ENCODE measurements at places on chromosomes 13 and 19.

DNA sequence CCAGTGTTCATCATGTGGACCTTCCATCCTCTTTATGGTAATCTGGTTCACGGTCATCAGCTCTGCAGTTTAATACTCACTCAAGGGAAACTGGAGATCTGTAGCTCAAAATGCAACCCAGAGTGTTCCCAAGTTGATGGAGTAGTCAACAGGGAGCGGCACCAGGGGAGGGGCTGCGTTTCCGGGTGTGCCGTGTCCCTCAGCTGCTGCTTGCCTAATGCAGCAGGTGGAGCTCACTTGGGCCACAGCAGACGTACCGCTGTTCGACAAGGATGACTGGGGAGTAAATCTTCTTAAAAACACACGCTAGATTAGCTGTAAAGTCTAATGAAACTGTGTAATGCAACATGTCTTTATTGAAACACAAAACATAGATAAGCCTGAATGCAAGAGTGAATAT is 81.1 kb downstream of the TNFSF13B start:
- no peak for DNase-seq

- DNase-seq: no peak
These were observed 106.8 kb downstream of the NHLRC3 start for GRCh38 chr13:39144941-39145533.

GRCh38 chr19:848386-848921 is 3.6 kb upstream of the ELANE start:
- no peak for DNase-seq

DNA sequence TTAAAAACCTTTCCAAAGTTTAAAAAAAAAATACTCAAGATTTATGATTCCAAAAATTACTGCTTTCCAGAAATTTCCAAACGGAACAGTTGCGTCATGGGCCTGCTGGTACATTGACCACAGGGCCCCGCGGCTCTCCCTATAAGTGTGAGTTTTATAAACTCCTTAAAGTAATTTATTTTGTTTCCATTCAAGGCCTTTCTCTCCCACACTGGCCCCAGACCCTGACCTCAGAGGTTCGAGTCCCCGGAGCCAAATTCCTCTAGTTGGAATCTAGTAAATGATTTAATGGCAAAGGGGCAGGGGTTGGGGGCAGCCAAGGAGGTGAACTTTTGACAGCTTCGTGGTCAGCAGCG is 97.5 kb downstream of the INSR start:
- no peak for DNase-seq

DNA sequence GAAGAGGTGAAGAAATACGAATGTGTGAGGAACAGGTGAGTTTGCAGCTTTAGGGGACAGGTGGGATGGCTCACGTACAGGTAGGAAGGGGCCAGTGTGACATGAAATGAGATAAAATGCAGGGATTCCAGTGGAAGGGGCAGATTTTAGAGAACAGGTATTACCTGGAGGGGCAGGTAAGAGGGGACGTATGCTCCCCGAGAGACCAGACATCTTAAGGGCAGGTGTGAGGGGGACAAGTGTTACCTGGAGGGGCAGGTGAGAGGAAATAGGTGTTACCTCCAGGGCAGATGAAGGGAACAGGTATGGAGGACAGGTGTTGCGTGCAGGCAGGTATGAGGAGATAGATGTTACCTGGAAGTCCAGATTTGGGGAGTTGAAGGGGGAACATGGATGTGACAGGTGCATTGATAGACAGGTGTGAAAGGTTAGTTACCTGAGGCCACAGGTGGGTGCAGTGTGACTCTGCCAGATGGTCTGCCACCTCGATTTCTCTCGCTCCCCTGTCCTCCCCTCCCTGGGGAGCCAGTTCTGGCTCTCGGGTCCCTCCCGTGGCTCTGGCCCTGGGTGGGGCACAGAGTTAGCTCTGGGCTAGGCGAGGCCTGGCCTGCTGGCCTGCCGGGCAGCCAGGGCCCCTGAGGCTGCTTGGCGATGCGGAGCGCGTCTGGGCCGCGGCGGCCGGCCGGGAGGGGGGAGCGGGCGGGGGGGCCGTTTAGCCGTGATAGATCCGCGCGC is 2.1 kb downstream of the ERFL start:
- no peak for DNase-seq

DNA sequence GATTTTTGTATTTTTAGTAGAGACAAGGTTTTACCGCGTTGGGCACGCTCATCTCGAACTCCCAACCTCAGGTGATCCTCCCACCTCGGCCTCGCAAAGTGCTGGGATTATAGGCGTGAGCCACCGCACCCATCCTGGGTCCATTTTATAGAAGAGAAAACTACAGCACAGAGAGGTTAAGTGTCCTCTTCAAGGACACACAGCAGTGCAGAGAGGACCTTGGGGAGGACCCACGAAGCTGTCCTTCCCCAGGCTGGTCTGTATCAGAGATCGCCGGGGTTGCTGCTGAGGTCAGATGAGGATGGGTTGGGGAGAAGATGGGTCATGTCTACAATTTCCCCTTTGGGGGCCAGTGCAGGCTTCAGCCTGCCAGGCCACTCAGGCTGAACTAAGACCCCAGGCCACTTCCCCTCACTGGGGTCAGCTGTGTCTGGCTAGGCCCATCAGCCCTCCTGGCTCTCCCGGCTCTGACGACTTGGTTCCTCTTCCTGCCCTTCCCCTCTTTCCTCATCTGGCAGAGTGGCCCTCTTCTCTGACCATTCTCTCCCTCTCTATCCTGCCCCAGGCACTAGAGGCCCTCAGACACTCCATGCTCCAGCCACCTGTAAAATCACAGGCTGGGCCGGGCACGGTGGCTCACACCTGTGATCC is 9.6 kb downstream of the MYO1F start:
- DNase-seq: no peak

DNA sequence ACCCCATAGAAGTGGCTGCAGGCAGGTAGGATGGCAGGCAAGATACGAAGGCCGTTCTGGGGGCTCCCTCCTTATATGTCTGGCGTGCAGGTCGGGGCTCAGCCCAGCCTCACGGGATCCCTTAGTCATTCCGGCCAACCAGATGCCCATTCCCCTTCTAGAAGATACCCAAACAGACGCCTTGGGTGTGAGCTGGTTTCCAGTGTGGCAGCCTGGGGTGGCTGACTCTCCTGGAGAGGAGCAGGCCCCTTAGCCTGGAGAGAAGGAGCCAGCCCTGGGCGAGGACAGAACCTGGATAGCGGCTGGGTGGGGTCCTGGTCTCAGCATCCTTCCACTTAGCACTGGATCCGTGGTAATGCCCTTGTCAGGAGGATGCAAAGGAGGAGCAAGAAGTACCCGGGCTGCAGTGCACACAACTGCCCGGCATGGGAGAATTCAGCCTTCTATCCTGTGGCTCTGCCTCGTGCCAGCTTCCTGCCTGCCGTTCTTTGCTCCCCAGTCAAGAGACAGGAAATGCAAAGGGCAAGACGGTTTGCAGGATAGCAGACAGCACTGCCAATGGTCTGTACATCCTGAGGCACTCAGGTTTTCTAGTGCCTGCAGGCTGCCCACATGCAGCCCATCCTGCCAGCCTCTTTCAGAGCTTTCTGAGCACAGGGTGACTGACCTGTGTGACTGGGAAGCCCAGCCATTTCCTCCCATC is 56.7 kb upstream of the WASF3 start:
- no peak for DNase-seq

- DNase-seq: no peak
These were observed 319.7 kb upstream of the TSHZ3 start for GRCh38 chr19:31668921-31669320.

DNA sequence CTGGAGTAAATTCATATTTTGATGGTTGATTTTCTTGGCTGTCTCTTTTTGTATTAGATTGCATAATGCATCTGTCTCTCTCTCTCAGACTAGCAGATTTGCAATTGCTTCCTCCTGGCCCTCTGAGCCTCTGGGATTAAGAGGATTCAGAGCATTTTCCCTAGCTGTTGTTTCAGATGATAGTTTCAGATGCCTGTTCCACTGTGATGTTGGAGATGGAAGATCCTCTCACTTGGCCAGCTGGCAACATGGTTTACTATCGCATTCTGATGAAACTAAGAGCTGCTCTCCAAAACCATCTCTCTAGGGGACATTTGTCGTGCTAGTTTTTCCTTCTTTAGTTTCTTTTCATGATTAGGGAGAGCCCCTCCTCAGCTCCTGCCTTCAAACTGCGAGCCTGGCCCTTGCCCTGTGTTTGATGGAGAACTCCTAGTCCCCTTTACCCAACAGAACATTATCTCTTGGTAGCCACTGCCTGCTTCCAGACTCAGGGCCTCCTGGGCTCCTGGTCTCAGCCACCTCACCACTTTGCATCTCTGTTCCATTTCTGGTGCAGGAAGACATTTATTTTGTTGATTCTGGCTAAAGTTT is 244.6 kb downstream of the B3GLCT start:
- DNase-seq: no peak

GRCh38 chr19:57103573-57104277 is 16.1 kb upstream of the USP29 start:
- DNase-seq: peak; percentile 3

GRCh38 chr19:4640247-4641000 is 1.1 kb downstream of the TNFAIP8L1 start:
- DNase-seq: no peak

DNA sequence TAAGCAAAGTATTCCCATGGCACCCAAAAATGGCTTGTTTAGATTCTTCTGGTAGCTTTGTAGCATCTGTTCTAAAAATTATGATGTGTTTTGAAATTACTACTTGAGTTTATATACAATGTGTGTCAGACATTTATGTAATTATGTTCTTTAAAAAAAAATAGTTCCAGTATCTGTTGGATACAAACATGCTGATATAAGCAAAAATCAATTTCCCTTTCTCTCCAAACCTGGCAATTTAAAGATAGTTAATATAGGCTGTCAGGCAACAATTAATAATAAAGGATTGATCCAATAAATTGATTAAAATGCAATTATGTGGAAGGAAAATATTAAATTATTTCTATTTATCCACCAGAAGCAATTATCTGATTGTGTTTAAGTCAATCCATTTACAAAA is 41.7 kb downstream of the OXGR1 start:
- DNase-seq: no peak

- no peak for DNase-seq
These were observed 41.2 kb upstream of the USPL1 start for GRCh38 chr13:30576528-30576927.

DNA sequence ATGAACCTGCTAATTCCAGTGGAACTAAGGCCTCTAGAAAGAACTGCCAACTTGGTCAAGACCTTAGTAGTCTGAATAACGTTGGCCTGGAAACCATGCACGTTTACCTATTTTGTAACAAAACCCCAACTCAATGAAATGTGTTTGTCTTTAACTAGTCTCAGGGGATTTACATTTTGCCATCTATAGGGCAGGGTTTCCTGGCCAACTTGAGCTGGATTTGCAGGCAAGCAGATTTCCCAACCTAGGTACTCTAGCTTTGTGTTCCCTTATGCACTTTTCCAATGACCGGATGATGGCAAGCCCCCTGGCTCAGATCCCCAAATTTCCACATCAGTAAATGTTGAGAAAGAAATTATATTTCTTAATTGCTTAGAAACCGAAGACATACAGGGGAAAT is 114.5 kb downstream of the IRS2 start:
- DNase-seq: no peak

DNA sequence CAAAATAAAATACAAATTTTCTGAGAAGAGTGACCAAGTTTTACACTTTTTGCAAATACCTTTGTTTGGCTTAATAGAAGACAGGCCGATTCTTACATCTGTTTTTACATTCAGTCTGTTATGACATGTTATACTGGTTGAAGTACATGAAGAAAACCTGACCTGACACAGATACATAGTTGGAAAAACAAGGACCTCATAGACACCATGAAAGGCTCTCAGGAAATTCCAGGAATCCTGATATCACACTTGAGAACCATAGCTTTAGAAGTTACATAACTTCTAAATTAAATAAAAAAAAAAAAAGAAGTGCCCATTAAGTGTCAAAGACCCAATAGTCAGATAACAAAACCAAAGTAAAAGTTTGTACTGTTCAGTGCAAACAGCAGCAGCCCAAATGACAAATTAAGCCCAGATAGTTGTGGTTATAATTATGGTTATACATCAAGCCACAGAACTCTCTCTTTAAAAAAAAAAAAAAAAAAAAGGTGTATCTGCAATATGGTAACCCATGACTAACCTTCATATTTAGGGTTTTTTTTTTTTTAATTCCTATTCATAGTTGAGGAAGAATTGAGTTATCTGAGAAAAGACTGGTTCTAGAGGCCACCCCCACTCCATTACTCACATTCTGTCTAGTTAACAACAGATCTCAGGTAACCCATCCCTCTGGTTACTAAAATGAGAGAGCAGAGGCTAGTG is 19.8 kb downstream of the RBM26 start:
- no peak for DNase-seq

GRCh38 chr13:22482496-22483000 is 698.2 kb upstream of the SGCG start:
- no peak for DNase-seq

GRCh38 chr13:40102854-40103253 is 447.4 kb downstream of the COG6 start:
- DNase-seq: no peak
